ENCODE measurements at places on chromosomes 1 and 21. TPM values are rescaled to one million over a fixed set of nuclear protein-coding genes. Genes with fewer than 3 reads are reported as not detected.
A peak's percentile ranks its signal among the peaks of the same experiment; 100 is the strongest.

Gene OR2T35
- total RNA-seq: not detected

Gene PRAMEF18
- total RNA-seq: not detected

Gene TNFRSF18
- total RNA-seq: 295 TPM

Gene ADAMTSL4
- 0.48 TPM for total RNA-seq

Gene ALX3
- total RNA-seq: not detected

Gene SLC9C2
- not detected for total RNA-seq

Gene FGR
- total RNA-seq: 14.2 TPM

Gene CNR2
- 2.1 TPM for total RNA-seq

Gene BEST4
- not detected for total RNA-seq

- DNase-seq: no peak
- H3K27ac ChIP-seq: no peak overlapping the region
- H3K36me3 ChIP-seq: no peaks in the 10 kb centered on the region
- no peaks in the 10 kb centered on the region for H3K4me1 ChIP-seq
These were observed 92.1 kb downstream of the SPSB1 start for GRCh38 chr1:9384751-9385245.

DNA sequence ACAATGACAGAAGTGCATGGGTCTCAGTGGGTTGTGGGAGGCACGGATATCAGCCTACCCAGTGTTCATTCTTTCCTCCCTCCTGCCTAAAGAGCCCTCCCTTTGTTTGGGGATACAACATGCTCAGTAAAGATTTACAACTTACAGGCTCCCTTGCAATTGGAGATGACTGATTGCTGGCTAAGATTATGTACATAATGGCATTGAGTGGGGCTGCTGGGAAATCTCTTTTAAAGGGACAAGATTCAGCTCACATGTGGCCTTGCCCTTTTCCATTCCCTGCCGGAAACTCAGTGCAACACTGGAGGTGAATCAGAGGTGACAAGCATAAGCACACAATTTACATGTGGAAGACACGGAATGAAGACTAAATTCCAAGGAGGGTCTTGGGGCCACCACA lies 83.7 kb upstream of the CHRM3 start:
- no peaks in the 10 kb centered on the region for H3K36me3 ChIP-seq
- no peak overlapping the region for H3K27ac ChIP-seq
- no peak for DNase-seq

GRCh38 chr1:44346184-44346583 lies 8.9 kb downstream of the ERI3 start:
- no peaks in the 10 kb centered on the region for H3K4me1 ChIP-seq
- H3K4me3 ChIP-seq: no peak overlapping the region
- no peak for DNase-seq
- no peaks in the 10 kb centered on the region for H3K27me3 ChIP-seq
- no peaks in the 10 kb centered on the region for H3K36me3 ChIP-seq

GRCh38 chr1:147541672-147542568 lies 619 bp downstream of the BCL9 start:
- H3K4me3 ChIP-seq: peak overlapping the region; percentile 21
- peaks cover 11% of the 10 kb centered on the region for H3K27me3 ChIP-seq
- peaks cover 29% of the 10 kb centered on the region for H3K4me1 ChIP-seq
- DNase-seq: no peak
- H3K27ac ChIP-seq: no peak overlapping the region

- peak overlapping the region; percentile 72 for H3K4me3 ChIP-seq
- no peaks in the 10 kb centered on the region for H3K4me1 ChIP-seq
- no peaks in the 10 kb centered on the region for H3K36me3 ChIP-seq
These were observed 917 bp downstream of the MEX3A start for GRCh38 chr1:156081180-156081916.

GRCh38 chr1:109091078-109091838 lies 694 bp downstream of the TMEM167B start:
- peaks cover 10% of the 10 kb centered on the region for H3K36me3 ChIP-seq
- DNase-seq: no peak
- H3K27me3 ChIP-seq: no peaks in the 10 kb centered on the region
- H3K4me3 ChIP-seq: peak overlapping the region; percentile 92
- peaks cover 34% of the 10 kb centered on the region for H3K4me1 ChIP-seq

DNA sequence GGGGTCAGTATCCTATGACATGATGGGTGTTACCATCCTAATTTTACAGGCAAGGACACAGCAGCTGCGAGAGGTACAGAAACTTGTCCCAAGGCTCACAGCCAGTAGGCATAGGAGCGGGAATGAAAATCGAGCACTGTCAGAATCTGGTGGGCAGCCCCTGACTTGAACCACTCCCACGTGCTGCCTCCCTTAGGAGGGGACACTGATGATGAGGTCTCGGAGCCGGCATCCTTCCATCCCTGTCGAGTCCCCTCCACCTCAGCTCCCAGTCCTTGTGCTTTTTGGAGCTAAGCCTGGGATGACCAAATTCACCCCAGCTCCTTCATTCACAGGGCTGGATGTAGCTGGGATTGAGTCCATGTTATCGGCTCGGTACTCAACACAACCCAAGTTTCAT lies 49.0 kb downstream of the B3GALT5 start:
- H3K36me3 ChIP-seq: no peaks in the 10 kb centered on the region
- H3K4me1 ChIP-seq: no peaks in the 10 kb centered on the region
- no peak overlapping the region for H3K4me3 ChIP-seq

DNA sequence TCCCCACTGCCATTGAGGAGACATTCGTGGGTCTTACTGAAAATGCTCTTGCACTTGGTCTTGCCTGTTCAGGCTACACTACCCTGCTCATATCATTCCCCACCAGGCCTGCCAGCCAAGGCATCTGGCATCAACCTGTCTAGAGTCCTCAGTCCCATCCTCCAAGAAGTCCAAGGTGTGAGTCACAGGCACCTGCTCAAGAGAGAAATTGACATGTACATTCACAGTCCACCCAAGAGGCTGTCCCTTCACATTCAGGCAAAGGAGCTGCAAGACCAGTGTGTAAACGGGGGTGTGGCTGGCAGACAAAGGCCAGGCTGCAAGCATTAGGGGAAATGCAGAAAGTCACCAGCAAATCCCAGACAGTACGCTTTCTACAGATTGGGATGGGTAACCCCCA lies 13.1 kb upstream of the PLA2G2C start:
- no peaks in the 10 kb centered on the region for H3K36me3 ChIP-seq
- H3K27ac ChIP-seq: no peak overlapping the region
- H3K4me3 ChIP-seq: no peak overlapping the region
- DNase-seq: no peak

- no peak for DNase-seq
- H3K4me1 ChIP-seq: no peaks in the 10 kb centered on the region
- H3K4me3 ChIP-seq: no peak overlapping the region
- H3K27ac ChIP-seq: no peak overlapping the region
These were observed 13.7 kb downstream of the NMNAT2 start for GRCh38 chr1:183404476-183404875.

DNA sequence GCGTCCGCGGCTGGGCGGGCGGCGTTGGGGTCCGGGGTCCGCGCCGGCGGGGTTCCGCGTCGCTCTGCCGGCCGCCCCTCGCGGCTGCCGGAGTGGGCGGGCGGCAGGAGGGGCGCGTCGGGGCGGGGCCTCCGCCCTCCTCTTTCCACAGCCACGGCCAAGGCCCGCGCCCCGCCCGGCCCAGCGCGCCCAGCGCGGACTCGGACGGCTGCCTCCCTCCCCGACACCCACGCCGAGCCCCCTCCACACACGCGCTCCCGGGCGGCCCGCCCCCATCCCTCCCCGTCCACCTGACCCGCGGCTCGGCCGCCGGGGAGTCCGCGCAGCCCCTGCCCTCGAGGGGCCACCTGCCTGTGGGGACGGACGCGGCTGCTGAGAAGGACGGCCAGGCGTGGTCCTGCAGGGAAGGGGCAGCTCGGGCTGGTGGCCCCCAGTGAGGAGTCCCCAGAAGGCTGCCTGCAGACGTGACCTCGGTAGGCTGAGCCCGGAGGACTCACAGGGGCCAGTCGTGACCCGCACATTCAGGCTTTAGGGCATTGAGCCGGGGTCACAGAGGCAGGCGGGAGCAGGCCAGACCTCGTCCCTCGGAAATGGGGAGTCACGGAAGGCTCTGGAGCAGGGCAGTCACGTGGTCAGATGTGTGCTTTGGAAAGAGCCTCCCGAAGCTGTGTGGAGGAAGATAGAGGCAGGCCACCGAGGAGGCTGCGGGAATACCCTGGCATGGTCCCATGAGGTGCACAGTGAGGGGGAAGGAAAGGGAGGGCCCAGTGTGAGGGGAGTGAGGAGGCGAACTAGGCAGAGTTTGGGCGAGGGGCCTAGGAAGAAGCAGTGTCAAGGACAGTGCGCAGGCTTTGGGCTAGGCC lies at the start of gene COL8A2:
Gene COL8A2, minus strand, starts transcription at position 94 of the 863 bp plus-strand sequence. CDS start 24,980 bp downstream, outside the sequence.
- H3K4me1 ChIP-seq: peaks cover 25% of the 10 kb centered on the region
- H3K27me3 ChIP-seq: peaks cover 36% of the 10 kb centered on the region
- DNase-seq: no peak
- no peak within 1 kb of the TSS for H3K27ac ChIP-seq

- peaks cover under 1% of the 10 kb centered on the region for H3K36me3 ChIP-seq
- H3K4me3 ChIP-seq: peak overlapping the region; percentile 83
- peak; percentile 31 for DNase-seq
- peak overlapping the region; percentile 19 for H3K27ac ChIP-seq
- peaks cover 11% of the 10 kb centered on the region for H3K27me3 ChIP-seq
- H3K4me1 ChIP-seq: peaks cover 40% of the 10 kb centered on the region
These were observed 52.7 kb downstream of the AGPAT3 start for GRCh38 chr21:43917515-43918384.

- DNase-seq: no peak
- no peaks in the 10 kb centered on the region for H3K36me3 ChIP-seq
- H3K4me3 ChIP-seq: no peak overlapping the region
- H3K27ac ChIP-seq: no peak overlapping the region
- peaks cover 21% of the 10 kb centered on the region for H3K4me1 ChIP-seq
These were observed 60.5 kb downstream of the SLC66A1 start for GRCh38 chr1:19372602-19373001.

- no peak overlapping the region for H3K4me3 ChIP-seq
- no peaks in the 10 kb centered on the region for H3K4me1 ChIP-seq
- H3K27me3 ChIP-seq: no peaks in the 10 kb centered on the region
- no peaks in the 10 kb centered on the region for H3K36me3 ChIP-seq
- H3K27ac ChIP-seq: no peak overlapping the region
These were observed 162.0 kb upstream of the C21orf91 start for GRCh38 chr21:17981060-17981740.

- H3K27me3 ChIP-seq: peaks cover 7% of the 10 kb centered on the region
- DNase-seq: no peak
- no peaks in the 10 kb centered on the region for H3K4me1 ChIP-seq
- H3K27ac ChIP-seq: no peak overlapping the region
- H3K4me3 ChIP-seq: no peak overlapping the region
These were observed 550.6 kb downstream of the MATN1 start for GRCh38 chr1:30172757-30173156.

DNA sequence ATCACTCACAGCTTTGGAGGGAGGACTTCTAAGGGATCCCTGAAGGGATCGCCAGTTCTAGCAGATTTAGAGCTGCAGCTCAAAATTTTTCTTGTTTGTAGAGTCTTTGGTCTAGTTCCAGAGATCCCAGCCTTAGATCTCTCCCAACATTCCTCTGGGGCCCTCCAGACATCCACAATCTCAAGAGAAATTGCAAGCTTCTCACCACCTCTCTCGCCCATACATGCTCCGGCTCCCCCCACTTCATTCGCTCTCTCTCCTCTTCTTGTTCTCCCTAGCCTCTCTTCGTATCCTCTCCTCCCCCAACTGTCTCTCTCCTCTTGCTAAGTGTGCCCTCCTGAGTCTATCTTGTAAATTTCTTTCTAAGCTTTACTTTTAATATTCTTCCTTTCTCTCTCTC lies 15.1 kb upstream of the TUT4 start:
- no peak for DNase-seq
- no peaks in the 10 kb centered on the region for H3K27me3 ChIP-seq
- no peak overlapping the region for H3K27ac ChIP-seq
- H3K36me3 ChIP-seq: no peaks in the 10 kb centered on the region

DNA sequence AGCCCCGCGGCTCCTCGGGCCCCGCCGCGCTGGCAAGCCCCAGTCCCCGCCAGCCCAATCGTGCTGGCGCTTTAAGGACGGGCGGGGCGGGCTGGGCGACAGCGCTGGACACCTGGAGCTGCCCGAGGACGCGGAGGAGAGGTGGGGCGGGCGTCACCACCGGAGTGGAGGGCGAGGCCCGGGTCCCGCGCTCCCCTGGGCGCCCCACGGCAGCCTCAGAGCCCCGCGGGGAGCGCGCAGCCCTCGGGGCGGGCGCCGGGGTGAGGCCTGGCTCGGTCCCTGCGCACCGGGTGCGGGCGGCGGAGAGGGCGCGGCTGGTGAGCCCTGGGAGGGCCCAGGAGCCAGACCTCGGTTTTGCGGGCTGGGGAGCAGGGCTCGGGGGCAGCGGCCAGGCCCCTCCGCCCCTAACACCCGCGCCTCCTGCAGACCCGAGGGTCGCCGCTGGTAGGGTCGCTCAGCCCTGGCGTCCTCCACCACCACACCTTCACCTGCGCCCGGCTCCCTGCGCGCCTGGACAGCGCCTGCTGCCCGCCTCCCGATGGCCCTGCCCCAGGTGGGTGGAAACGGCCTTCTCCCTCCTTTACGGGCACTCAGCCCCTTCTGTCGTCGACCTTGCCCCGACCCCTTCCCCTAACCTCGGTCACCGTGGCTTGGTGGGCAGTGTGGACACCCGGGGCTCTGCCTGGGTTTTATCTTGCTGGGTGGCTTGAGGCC lies at the start of gene TMEM61:
Gene TMEM61, plus strand, starts transcription at position 101 of the 714 bp plus-strand sequence. Its CDS starts 438 bp downstream, at position 539.
- H3K4me1 ChIP-seq: no peaks in the 10 kb centered on the region
- DNase-seq: no peak
- H3K36me3 ChIP-seq: no peaks in the 10 kb centered on the region
- no peak within 1 kb of the TSS for H3K4me3 ChIP-seq
- no peak within 1 kb of the TSS for H3K27ac ChIP-seq

DNA sequence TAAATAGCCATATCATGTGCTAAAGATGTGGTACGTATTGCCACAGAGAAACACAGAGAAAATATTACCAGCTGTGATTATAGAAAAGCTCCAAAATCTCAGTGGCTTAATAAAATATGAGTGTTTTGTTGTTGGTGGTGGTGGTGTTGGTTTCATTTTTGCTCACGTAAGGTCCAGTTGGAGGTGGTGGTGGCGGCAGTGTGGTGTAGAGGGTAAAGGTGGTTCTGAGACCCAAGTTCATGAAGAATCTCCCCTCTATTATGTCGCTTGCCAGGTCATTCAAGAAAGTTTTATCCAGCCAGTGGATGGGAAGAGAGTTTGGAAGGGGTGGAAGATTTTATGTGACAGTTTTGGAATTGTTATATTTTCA lies 217.6 kb upstream of the SAMSN1 start:
- H3K27ac ChIP-seq: no peak overlapping the region
- no peaks in the 10 kb centered on the region for H3K36me3 ChIP-seq
- DNase-seq: no peak
- H3K4me3 ChIP-seq: no peak overlapping the region
- no peaks in the 10 kb centered on the region for H3K4me1 ChIP-seq

GRCh38 chr21:33885172-33885514 lies 30.5 kb downstream of the ATP5PO start:
- DNase-seq: no peak
